ENCODE measurements at places on chromosomes 4 and X. TPM values are rescaled to one million over a fixed set of nuclear protein-coding genes. Genes with fewer than 3 reads are reported as not detected.

The ELF2 gene
- total RNA-seq: 49.6 TPM

DNA sequence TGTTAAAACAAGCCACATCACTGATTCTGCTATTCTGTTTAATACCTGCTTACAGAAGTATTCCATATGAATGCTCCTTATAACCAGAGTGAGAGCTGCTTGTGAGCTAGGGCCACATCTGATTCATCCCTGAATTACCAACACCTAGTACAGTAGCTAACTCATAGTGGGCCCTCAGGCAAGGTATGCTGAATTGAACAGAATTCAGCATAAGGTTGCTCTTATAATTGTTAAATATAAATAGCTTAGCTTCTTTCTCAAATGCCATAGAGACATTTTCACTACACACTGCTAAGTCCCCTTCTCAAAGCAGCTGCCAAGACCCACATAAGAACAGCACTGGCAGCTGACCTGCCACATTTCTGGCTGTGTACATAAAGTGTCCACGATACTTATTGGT, 27.0 kb upstream of the MCF2 start:
- no peak for DNase-seq

The PAGE1 gene
- total RNA-seq: not detected

The IL2 gene
- total RNA-seq: not detected

DNA sequence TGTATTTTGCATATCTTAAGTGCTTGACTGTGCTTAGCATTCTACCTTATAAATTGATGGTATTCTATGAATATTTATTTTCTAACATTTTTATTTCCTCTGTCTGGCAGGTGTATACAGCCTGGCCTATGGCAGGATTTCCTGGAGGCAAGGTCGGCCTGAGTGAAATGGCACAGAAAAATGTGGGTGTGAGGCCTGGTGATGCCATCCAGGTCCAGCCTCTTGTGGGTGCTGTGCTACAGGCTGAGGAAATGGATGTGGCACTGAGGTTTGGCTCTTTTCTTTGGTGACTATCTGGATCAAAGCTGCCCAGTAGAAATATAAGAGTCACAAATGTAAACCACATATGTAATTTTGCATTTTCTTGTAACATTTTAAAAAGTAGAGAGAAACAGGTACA, 6.5 kb upstream of the NUDT6 start:
- no peak for DNase-seq

DNA sequence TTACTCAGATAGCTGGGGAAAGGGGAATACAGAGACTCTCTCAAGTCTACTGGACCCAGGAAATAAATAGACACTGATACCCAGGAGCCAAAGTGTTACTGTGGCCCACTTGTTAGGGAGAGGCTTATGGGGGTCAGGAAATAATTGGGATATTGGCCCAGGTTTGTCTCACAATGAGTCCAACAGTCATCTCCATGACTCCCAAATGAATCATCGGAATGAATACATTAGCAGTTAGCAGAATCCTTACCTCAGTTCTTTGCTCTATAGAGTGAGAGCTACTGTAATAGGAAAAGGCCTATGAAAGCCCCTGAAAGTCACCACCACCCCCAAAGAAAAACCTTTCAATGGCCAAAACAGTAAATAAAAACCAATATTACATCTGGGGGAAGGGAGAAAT, 42.4 kb upstream of the ARHGEF6 start:
- no peak for DNase-seq

DNA sequence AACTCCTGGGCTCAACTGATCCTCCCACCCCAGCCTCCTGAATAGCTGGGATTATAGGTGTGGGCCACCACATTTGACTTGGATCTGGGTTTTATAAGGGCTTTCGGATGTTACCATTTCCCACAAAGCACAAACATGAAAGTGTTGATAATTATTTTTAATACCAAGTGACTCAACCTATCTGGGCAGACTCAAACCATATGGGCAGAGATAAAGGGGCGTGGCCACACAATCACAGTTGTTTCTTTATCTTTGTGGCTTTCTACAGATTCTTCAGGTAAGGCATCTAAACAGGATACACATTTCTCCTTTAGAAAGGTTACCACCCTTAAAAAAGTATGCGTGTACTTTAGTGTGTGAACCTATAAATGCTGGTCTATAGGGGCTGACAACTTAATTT, 122.5 kb downstream of the ZNF827 start:
- DNase-seq: no peak

The SMR3B gene
- total RNA-seq: not detected

- no peak for DNase-seq
Observed at GRCh38 chr4:81504112-81505003, 32.7 kb upstream of the RASGEF1B start.

The HTT gene
- total RNA-seq: 60.9 TPM

DNA sequence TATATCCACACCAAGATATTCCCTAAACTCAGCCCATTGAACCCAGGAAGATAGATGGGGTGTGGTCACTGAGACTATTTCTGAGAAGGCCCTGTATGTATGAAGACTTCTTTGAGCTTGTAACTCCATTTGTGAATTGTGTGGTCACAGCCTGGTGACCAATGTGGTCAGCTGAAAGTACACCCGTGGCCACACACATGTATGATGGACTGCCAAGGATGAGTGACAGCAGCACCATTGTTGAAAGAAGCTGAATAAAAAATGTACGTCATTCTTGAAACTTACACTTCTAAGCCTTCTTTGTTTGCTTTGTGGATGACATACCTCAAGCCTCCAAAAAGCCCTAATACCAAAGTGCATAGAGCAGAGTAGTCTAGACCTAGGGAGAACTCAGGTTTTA, 581.4 kb downstream of the RAB28 start:
- no peak for DNase-seq

The TFDP3 gene
- total RNA-seq: not detected
